CD4-positive, alpha-beta T cell treated with Interleukin-2 at 100 ng/mL for 4 hours (primary cell): ENCODE measurements at places on chromosomes 16 and 17.

DNA sequence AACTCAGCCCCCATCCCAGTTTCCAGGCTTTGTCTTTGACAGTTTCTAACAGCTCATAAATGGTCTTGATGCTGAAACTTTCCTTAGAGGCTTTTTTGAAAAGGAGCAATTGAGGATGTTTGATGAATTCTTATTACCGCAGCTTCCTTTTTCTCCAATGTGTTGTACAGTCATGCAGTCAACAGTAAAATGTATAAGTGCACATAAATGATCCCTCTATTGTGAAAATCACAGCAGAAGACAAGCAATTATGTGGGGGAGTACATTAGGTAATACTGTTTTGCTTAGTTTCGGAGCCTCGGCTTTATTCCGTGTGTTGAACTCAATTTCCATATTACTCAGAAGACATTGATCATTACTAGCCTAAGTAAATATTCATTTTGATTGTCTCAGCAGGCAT is 673.7 kb downstream of the CDH8 start:
- no peak for DNase-seq

GRCh38 chr17:72525225-72526015 is 404.6 kb downstream of the SOX9 start:
- no peak for DNase-seq

DNA sequence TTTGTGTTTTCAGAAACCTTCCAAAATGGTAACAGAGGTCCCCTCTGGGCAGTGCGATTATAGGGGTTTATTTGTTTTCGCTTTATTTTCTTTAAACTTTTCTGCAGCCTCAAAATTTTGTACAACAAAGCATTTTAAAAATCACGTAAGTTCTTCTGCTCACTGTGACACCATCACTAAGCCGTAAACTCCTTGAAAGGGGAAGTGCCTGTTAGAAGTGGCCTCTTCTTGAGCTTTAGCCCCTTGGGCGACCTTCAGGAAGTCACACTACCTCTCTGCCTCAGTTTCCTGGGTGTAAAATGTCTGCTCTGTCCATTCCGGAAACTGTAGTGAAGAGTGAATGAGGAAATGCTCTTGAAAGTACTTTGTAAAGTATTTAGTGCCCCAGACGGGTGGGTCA is 26.6 kb downstream of the ARHGAP27 start:
- no peak for DNase-seq

GRCh38 chr16:88300463-88300835 is 82.3 kb upstream of the ZNF469 start:
- no peak for DNase-seq

DNA sequence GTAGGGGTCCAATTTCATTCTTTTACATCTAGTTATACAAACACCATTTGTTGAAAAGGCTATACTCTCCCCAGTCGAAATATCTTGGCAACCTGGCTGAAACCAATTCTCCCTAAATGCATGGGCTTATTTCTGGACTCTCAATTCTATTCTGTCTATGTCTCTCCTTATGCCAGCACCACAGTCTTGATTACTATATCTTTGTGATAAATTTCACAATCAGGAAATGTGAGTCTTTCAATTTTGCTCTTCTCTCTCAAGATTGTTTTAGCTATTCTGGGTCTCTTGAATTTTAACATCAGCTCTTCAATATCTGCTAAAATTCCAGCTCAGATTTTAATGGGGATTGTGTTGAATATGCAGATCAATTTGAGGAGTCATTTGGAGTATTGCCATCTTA is 5.9 kb upstream of the TRIM25 start:
- DNase-seq: no peak

GRCh38 chr16:2468233-2468724 is 2.8 kb upstream of the NTN3 start:
- no peak for DNase-seq

GRCh38 chr17:52283872-52284271 is 125.4 kb upstream of the CA10 start:
- no peak for DNase-seq

DNA sequence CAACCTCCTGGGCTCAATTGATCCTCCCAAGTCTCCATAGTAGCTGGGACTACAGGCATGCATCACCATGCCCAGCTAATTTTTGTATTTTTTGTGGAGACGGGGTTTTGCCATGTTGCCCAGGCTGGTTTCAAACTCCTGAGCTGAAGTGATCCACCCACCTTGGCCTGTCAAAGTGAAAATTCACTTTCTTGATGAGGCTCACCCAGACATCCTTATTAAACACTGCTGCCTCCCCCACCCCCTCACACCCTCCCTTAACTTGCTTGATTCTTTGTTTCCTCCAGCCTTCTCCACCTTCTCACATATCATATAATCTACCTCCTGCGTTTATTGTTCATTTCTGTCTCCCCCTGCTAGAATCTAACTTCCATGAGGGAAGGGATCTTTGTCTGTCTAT is 46.0 kb upstream of the TEX2 start:
- no peak for DNase-seq

DNA sequence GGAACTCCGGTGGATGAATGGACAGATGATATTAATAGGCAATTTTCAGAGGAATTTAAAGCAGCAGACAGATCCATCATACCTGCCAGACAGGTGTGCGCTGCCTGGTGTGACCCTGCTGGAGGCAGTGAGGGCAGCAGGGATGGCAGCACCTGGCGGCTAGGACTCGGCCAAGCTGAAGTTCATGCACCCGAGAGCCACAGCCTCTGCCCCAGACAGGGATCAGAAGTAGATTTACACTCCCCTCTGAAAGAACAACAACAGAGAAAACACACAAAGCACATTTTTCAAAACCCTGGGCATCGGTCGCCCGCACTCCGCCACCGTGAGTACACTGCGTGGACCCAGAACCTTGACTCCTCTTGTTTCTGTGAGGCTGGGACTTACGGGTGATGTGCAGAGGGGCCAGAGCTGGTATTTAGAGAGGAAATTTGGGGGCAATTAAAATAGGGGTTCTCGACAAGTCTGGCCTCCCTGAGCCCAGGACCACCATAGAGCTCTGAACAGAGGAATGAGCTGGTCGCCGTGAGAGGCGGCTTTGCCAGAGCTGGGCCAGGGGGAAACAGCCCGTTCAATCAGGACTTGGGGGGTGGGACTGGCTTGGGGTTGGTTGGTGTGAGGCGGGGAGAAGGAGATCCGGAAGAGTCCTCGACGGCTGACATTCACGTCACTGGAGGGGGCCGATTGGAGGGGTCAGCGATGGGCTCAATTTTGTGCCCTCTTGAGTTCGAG is 101.0 kb downstream of the METRNL start:
- DNase-seq: no peak

DNA sequence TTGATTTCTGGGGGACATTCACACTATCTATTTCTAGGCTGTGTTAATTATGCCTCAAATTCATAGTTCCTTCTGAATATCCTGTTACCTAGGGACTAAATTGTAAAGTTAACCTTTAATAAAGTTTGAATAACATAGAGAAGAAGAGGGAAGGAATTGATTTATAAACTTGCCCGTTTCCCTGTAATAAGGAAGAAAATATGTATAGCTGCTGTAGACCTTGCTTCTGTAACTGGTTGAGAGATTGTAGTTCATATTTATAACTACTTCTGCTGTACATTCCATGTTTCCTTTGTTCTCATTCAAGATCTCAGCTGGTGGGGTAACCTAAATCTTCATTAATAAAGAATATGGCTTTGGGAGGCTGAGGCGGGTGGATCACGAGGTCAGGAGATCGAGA is 19.2 kb downstream of the NF1 start:
- no peak for DNase-seq

GRCh38 chr17:57478478-57479250 is 222.3 kb downstream of the MSI2 start:
- no peak for DNase-seq

- peak; percentile 32 for DNase-seq
Measured at GRCh38 chr16:48607056-48607825, 2.7 kb downstream of the N4BP1 start.

- no peak for DNase-seq
Measured at GRCh38 chr16:79407005-79407404, 193.5 kb downstream of the MAF start.

DNA sequence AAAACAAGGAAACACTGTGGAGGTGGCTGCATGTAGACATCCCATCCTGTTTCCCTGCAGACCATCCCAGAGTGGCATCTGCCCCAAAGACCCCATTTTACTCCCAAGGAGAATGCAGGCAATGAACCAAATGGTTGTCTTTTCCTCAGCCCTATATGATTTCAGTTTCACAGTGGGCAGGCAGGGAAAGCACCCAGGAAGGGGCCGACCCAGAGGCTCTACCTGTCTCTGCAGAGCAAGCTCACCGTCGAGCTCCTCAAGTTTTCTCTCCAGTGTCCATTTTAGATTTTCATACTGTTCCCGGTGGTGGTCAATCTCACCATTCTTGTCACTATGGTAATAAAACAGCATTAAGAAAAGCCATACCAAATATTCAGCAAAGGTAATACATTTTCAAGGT is 14.6 kb downstream of the CCDC57 start:
- DNase-seq: no peak

GRCh38 chr16:57391300-57391699 is 13.3 kb upstream of the CCL17 start:
- DNase-seq: no peak

- DNase-seq: no peak
Measured at GRCh38 chr17:47276868-47277267, 23.2 kb downstream of the ITGB3 start.

DNA sequence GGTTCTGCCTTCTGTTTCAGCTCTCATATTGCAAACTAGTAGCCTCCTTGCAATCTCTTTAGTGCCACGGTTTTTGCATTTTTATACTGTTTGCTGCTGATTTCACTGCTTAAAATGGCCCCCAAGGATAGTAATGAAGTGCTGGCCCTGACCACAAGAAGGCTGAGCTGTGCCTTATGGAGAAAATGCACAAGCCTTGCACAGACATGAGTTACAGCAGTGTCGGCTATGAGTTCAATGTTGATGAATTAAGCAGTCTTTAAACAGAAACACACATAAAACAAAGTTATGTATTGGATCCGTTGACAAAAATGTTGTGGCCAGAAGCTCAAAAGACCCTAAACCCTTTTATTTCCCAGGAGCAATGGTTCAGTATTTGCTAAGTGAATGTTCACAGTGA is 210.6 kb upstream of the DYNLRB2 start:
- DNase-seq: no peak

- no peak for DNase-seq
Measured at GRCh38 chr17:61205931-61206330, 193.7 kb upstream of the TBX2 start.

- peak; percentile 54 for DNase-seq
Measured at GRCh38 chr17:80673152-80673920, 128.7 kb downstream of the RPTOR start.

GRCh38 chr16:6846452-6846851 is 486.2 kb upstream of the RBFOX1 start:
- DNase-seq: no peak

- no peak for DNase-seq
Measured at GRCh38 chr16:72997141-72997542, 50.8 kb downstream of the ZFHX3 start.

DNA sequence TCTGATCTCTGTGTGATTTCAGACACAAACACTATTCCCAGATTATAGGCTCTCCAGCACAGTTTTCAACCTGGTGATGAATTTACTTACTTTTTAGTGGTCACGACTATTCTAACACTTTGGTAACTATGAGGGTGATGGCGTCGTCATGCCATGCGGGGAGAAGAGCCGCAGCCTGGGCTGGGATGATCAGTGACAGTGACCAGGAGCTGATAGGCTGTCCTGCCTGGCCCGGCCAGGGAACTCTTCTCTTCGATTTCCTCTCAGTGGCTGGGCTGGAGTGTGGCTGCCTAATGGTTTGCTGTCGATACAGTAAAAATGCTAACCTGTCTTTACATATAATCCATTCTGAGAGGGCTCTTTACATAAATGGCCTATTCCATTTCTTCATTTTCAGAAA is 113.1 kb downstream of the IRX3 start:
- DNase-seq: no peak

DNA sequence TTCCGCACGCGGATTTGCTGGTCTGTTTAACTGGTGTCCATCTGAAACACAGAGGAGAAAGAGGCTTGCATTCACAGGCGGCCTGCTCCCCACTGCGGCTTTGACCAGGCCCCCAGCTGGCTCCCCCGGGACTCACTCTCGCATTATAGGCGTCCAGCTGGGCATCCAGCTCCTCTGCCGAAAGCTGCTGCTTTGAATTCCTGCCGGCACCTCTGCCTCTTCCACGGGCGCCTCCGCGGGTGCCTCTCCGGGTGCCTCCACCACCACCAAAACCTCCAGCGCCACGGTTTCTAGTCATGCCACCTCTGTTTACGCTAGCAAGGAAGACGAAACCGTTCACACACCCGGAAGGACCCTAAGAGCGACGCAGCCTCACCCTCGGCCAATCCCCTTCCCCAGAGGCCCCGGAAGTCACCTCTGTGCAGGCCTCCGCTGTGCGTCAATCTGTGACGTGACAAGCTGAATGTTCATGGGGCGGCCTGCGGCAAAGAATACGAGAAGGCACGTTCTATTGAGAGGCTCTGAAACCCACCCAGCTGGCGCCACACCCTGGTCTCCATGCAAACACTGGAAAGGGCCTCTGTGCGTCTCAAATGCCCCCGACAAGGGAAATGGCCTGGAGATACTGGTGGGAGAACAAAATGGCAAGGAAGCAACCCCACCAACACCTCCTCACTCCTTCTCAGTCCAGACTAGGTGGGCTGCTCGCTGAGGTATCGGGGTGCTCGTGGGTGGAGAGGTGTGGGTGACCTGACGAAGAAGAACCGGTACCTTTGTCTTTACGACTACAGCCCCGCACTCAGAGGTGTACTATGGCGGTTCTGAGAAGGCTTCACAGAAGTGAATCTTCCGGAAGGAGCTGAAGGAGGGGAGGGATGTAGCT is 3.0 kb downstream of the ALYREF start:
- no peak for DNase-seq

- DNase-seq: no peak
Measured at GRCh38 chr16:1133810-1134520, 18.9 kb upstream of the CACNA1H start.

- no peak for DNase-seq
Measured at GRCh38 chr17:8224891-8225812, 14.8 kb upstream of the AURKB start.

GRCh38 chr17:30323262-30323894 is 10.5 kb downstream of the TMIGD1 start:
- peak; percentile 62 for DNase-seq

- no peak for DNase-seq
Measured at GRCh38 chr16:77736879-77737278, 14.6 kb downstream of the NUDT7 start.

- no peak for DNase-seq
Measured at GRCh38 chr17:49634485-49634860, 43.4 kb downstream of the SPOP start.

GRCh38 chr17:9002606-9003354 is 18.5 kb upstream of the NTN1 start:
- DNase-seq: no peak

- no peak for DNase-seq
Measured at GRCh38 chr16:68642047-68642435, 3.1 kb upstream of the CDH3 start.

GRCh38 chr17:17070931-17071330 is 28.7 kb downstream of the MPRIP start:
- DNase-seq: no peak
